ENCODE measurements at places on chromosomes 12 and 14.
A peak's percentile ranks its signal among the peaks of the same experiment; 100 is the strongest.

DNA sequence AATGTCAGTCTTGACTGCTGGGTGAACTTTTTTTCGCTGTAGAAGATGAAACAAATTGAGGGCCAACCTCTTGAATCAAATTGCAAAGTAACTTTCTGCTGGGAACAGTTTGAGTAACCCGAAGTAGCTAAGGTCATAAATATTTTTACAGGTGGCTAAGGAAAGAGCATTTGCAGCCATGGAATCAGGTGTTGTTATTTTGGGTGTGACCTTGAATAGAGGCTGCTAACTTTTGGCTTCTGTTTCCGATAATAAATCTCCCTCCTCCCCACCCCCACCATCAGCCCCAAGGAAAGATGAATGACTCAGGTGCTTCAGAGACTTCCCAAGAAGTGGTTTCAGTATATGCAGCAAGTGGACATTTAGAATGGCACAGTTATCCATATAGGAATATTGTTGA, 571.7 kb downstream of the DIO2 start:
- DNase-seq: no peak

GRCh38 chr14:68145539-68145938, 326.0 kb downstream of the RAD51B start:
- no peak for DNase-seq

DNA sequence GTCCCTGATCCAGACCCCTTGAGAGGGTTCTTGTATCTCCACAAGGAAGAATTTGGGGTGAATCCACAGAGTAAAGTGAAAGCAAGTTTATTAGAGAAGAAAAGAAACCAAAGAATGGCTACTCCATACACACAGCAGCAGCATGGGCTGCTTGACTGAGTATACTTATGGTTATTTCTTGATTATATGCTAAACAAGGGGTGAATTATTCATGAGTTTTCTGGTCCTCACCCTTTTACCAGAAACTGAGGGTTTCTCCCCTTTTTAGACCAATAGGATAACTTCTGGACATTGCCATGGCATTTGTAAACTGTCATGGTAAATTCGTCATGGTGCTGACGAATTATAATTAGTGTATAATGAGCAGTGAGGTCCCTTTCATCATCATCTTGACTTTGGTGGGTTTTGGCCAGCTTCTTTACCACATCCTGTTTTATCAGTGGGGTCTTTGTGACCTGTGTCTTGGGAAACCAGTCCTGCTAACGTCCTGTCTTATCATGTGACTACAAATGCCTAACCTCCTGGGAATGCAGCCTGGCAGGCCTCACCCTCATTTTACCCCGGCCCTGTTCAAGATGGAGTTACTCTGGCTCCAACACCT, 121.9 kb downstream of the SPTSSA start:
- no peak for DNase-seq

DNA sequence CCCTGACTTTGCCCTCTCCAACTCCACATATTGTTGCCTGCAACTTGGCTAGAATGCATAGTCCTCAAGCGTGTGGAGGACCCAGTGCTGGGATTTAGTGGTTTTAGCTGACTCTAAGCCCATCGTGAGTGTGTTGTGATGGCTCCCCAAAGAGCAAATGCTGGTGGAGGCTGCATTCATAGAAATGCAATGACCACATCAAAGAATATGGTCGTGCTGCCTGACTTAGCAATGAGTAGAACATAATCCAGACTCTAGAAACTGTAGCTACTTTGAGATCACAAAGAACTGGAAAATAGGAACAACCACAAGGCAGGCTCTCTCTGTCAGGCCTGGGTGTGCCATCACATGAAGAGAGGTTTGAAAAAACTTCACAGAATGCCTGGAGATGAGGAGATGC, 1.3 kb downstream of the DYRK4 start:
- DNase-seq: no peak

DNA sequence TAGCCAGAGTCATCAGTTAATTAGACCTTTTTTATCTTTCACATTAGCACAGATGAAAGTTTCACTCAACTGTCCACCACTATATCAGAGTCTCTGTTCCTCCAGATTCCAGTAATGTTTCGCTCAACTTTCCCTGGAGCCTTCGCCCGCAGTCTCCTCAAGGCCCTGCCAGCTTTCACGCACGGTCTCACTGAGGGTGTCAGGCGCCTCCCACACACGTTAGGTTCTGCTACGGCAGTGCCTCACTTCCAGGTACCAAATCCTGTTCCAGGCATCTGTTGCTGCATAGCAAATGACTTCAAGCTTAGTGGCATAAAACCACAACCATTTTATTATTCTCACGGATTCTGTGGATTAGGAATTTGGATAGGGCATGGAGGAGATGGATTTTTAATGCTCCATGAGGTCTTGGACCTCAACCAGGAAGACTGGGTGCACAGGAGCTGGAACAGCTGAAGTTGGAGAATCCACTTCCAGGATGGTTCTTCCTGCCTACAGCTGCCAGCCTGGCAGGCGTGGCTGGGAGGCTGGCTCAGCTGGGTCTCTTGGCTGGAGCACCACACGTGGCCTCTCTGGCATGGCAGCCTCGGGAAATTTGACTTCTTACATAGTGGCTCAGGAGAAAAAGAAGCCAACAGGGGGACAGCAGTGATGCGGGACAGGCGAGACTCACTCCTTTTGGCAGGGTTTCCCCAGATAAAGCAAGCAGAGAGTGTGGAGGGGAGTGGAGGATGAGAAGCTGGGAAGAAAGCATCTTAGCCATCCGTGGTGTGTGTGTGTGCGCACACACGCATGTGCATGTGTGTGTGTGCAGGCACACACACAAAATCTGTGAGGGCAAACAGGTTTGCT, 21.3 kb upstream of the BCDIN3D start:
- peak; percentile 13 for DNase-seq

DNA sequence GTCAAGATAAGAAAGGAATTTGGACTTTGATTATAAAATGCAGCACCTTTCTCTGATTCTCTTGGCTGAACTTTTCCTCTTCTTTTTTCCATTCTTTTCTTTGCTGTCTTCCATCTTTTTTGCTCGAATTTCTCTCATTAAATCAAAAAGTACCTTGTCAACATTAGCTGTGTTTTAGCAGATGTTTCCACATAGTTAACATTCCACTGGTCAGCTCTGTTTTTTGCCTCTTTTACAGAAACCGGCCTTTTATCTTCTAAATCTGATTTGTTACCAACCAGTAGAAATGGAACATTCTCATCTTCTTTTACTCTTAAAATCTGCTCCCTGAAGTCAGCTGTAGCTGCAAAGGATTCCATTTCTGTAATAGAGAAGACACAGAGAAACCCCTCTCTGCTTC, 71.1 kb upstream of the SYT1 start:
- no peak for DNase-seq

DNA sequence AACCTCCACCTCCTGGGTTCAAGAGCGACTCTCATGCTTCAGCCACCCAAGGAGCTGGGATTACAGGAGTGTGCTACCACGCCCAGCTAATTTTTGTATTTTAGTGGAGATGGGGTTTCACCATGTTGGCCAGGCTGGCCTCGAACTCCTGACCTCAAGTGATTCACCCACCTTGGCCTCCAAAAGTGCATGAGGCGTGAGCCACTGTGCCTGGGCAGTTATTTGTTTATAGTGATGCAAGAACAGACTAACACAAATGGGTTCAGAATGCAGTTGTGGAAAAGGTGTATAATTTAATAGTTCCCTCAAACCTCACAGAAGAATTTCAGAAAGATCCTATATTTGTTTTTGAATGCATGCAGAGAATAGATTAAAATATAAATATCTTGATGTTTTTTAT, 447.1 kb downstream of the ZFP36L1 start:
- DNase-seq: no peak

DNA sequence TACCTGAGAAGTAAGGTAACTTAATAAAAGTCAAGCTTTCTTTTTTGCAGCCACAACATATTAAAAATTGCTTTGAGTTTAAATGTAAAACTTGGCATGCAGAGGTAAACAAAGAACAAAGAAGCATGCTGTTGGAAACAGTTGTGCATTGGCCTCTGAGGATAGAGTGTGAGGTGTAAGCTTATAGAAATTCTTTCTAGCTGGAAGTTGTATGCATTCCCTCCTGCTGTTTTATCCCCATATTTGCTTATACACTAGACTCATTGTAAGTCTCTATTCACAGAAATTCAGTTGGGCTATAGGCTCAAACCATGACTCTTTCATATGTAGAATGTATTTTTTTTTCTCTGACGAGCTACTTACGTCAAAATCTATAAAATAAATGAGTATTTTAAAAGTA, 316.3 kb downstream of the SLC6A15 start:
- DNase-seq: no peak

- DNase-seq: no peak
Observed at GRCh38 chr12:75657831-75658230, 146.4 kb upstream of the KRR1 start.

DNA sequence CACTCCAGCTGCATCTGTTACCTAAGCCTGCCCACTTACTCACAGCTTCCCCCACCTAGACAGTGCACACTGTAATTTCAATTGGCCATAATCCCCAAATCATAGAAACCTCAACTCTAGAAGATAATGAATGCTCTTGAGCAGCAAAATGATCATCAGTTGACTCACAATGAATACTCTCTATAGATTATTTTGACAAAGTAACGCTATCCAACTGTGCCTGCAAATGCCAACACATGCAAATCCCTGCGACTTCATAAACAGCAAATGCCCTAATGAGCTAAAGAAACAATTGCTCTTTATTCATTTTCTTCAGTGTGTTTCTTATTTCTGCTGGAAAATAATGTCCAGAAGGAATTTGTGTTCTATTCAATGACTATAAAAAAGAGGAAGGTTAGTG, 319.5 kb downstream of the PAWR start:
- DNase-seq: no peak

DNA sequence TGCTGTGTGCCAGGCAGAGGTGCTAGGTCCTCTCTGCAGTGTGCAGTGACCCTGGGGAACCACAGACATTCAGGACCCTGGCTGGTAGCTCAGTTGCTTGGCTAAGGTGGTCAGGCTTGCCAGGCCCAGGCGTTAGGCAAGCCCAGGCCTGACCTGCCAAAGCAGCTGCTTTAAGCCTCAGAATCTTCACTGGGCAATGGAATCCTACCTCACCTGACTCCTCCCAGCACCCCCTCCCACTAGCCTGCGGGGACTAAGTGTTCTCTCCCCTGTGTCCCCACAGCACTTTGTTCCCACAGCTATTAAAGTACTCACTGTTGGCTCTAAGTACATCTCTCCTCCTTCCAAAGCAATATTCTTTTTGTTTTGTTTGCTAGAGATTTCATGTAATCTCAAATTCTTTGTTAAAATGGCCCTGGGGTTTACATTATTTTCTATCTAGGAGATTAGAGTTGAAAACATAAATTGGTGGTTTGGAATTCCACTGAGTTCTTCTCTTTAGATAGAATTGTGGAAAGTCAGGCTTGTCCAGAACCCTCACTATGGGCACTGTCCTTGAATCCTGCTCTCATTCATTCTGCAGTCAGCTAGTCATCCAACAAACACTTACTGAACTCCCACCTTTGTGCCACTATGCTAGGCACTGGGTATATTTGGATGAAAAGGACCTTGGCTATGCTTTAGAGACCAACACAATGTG, 44.4 kb downstream of the DGLUCY start:
- peak; percentile 52 for DNase-seq

DNA sequence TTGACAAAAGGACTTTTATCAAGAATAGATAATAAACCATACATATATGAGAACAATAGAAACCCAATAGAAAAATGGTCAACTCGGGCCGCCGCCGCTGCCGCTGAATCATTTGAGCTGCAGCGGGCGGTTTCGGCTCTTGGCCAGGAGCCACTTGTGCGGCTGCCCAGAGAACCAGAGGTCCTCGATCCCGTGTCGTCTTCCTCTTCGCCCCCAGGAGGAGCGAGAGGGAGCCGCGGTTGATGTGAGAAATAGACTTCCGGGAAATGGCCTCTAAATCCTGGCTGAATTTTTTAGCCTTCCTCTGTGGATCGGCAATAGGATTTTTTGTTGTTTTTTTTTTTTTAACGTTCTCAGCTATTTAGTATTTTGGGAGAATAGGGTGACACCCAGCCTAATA, 44.8 kb downstream of the CPSF6 start:
- DNase-seq: peak; percentile 66

GRCh38 chr14:92224358-92224954, 98.5 kb upstream of the SLC24A4 start:
- no peak for DNase-seq

DNA sequence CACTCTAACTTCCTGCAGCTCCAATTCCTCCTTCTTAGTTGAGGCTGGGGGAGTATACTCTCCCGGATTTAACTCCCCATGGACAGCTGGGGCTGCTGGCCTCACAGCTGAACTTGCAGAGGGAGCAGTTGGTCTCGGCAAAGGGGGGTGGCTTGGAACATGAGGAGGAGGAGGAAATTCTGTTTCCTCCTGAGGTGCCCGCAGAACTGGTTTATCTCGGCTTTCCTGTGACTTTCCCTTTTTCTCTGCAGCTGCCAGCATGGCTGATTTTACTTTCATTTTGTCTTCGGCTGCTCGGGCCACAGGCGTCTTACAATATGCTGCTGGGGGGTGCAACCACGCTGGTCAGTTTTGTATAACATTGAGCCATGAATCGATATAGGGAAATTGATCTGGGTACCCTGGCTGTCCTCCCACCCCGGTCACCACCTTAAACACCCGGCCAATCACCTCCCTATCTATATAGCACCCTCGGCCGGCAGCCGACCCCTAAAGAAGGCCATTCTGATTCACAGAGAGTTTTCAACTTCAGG, 1317.6 kb downstream of the TMEM121 start:
- peak; percentile 1 for DNase-seq

GRCh38 chr12:92469837-92470236, 233.0 kb upstream of the PLEKHG7 start:
- DNase-seq: no peak

DNA sequence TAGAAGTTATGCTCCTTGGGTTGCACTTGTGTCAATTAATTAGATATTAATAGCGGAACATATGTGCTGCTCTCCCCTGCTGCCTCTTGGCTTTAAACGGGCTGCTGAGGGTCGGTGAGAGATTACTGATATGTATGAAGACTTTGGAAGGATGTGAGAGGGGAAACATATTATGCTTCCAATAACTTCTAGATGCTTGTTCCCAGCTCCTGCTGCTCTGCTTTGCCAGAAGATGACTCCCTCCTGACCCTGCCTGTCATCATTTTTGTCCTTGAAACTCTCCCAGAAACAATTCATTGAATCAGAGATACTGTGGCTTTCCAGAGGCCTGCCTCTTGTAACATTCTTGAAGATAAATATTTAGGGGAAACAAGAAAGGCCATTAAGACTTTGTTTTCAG, 300.1 kb upstream of the STXBP6 start:
- DNase-seq: no peak

- DNase-seq: peak; percentile 64
Observed at GRCh38 chr12:68932128-68932960, 627 bp downstream of the CPM start.

- no peak for DNase-seq
Observed at GRCh38 chr12:71721783-71722505, 32.7 kb upstream of the RAB21 start.

DNA sequence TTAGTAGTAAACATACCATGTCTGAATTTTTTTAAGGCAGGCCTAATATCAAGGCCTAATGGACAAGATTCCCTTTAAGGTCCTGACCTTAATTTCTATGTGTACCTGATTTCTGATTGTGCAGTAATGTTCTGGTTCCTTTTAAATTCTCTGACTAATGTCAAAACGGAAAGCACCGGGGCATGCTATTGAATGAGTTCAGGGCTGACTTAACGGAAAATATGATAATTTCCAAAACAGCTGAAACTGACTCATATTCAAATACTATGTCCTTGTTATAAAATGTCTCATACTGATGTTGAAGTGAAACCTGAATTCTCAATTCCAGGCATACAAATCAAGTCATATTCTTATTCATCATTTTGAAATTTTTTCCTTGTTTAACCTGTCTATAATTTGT, 6.7 kb downstream of the TAS2R43 start:
- DNase-seq: no peak

GRCh38 chr12:96409731-96410130, 9.5 kb upstream of the CDK17 start:
- no peak for DNase-seq

GRCh38 chr12:41635626-41636364, 447.7 kb downstream of the PDZRN4 start:
- DNase-seq: no peak
